NCI-H1417 (cell line): ENCODE measurements at places on chromosomes 3 and 15.

DNA sequence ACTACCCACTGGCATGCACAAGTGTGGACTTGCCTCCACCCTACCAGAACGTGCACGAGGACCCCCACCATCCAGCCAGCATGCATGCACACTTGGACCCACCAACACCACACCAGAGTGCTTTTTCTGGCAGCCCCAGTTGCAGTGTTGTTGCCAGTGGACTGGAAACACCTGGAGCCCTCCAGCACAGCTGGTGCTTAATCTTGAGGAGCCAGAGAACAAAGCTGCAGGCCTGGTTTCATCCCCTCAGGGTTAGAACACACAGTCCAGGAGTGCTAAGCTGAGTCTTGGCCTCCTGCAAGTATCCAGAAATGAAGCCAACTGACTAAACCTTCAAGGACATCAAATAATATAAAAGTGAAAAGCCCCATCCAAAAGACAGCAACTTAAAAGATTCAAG, 888.0 kb downstream of the NTRK3 start:
- DNase-seq, result no peak

- DNase-seq, result peak; percentile 70
Measured at GRCh38 chr15:101613130-101614000, 38.8 kb downstream of the TM2D3 start.

- DNase-seq, result no peak
Measured at GRCh38 chr15:32701863-32702262, 15.9 kb upstream of the GREM1 start.

GRCh38 chr3:44248152-44248551, 6.5 kb downstream of the TOPAZ1 start:
- DNase-seq, result no peak

- no peak for DNase-seq
Measured at GRCh38 chr3:42683875-42684598, 1.3 kb upstream of the KLHL40 start.

DNA sequence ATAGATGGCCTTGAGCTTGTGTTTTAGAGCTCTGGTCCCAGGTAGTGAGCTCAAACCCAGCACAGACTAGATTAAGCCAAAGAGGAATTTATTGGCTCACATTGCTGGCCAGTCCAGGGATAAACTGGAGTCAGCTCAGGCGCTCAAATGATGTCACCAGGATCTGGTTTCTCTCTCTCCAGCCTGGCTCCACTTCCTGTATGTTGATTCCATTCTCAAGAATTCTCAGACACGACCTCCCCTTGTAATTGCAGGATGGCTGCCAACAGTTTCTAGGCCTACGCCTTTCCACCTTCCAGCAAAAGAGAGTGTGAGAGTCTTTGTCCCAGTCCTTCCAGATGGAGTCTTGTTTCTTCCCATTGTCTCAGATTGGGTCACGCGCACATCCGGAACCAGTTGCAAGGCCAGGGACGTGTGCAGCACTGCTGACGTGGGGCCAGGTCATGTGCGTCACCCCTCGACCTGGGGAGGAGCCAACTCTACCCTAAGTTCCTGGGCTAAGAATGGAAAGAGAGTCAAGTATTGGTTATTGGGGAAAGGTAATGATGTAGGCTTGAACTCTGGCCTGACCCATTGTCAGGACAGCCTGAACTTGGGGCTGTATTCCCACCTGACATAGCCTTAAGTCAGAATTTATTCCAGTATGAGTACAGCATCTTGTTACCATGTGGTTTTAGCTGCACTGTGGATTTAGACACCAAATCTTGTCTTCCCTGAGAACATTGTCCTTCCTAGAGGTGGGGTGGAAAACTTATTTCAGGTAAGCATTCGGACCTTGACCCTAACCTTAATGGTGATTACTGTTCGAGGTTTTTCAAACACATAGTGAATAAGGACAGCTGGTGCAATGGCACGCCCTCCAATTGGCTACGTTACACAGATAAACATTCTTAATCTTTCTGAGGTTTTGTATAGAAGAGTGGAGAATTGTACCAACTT, 31.6 kb downstream of the CACNA1D start:
- DNase-seq, result no peak

- no peak for DNase-seq
Measured at GRCh38 chr3:25053360-25053759, 374.7 kb upstream of the RARB start.

DNA sequence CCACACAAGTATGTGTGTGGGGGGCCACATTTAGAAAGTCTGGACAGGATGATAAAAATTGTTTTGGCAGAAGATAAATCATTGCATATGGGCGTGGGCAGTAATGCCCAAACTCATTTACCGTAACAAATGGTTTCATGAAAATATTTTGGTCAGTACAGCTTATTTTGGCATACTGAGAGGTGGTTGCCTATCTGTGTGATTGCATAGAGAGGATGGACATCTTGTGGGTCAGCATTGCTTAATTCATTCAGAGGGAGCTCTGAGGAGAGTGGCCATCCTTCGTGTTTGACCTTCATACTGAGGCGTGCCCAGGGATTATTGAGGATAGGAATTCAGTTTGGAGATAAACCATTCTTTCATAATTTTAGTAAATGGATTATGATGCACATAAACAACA, 162.5 kb downstream of the GAP43 start:
- no peak for DNase-seq

GRCh38 chr3:46999516-47000197, 20.2 kb downstream of the NBEAL2 start:
- DNase-seq, result no peak

GRCh38 chr3:172282850-172283249, 165.4 kb downstream of the GHSR start:
- no peak for DNase-seq

DNA sequence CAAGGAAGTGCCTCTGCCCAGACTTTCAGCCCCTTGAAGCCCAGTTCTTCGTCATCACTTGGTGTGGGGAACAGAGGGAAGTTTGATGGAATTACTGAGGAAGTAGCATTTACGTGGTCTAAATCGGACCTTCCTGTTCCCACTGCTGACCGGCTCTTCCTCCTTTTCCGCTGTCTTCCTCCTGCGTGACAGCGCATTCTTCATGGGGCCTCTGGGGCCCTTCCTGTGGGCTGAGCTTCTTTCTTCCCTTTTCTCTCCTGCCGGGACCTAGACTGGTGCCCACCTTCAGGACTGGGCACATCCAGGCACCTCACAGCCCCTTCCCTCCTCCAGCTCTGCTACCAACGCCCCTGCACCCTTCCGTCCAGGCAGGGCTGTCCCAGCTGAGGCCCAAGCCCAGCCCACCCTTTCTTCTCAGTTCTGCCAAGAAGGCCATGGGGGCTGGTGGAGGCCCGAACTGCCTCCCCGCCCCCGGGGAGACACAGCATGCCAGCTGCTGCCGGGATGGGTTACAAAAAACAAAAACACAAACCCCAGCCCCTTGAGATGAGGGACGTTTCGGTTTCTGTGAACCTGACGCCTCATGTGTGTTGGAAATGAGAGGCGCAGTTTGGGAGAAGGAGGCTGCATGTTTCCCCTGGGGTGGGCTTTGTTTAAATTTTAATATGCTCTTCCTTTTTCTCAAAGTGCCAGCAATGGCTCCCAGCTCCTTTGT, 19.1 kb downstream of the ZNF710 start:
- no peak for DNase-seq

DNA sequence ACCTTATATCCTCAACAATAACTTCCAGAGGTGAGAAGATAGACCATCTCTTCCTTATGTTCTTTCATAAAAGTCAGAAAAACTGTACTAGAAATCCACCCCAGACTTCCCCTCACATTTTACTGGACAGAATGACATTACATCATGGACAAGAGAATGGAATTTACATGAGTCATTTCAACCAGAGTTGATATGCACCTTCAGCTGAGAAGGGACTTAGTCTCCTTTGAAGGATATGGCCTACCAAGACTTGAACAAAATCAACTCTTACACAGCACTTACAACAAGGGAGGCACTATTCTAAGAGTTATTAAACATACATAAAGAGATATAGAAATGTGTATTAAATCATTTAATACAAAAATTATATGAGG, 380.0 kb upstream of the DPH6 start:
- DNase-seq, result no peak

DNA sequence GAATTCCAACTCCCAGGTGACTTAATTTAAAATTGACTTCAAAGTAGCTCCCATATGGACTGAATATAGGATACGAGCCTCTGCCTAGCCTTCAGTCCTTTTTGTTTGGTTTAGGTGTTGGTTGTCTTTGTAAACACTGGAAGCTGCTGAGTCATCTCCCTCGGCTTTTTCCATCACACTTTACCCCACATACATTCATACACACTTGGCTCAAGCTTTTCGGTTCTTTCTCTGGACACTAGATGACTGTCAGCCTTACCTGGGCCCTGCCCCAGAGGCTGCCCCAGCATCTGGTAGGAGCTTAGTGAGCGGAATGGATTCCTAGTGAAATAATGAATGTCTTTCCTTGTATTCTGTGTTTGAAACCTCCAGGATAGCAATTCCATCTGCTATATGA, 201.5 kb upstream of the IL12A start:
- DNase-seq, result peak; percentile 54

DNA sequence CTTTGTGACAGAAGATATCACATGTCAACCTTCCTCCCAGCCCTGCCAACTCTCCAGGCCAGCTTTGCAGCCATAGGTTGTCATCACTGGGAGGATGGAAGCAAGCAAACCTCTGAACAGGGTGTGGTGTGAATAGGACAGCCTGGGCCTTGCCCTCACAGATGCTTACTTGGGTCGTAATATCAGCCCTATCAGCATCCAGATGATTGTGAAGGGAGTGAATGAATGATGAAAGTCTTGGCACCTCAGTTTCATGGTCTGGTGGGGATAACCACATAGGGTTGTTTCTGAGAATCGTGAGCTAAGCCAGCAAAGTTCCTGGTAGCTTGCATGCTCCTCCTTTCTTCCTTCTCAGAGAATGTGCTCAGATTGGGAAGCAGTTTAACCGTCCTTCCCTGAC, 55.1 kb upstream of the POLR2M start:
- DNase-seq, result no peak

DNA sequence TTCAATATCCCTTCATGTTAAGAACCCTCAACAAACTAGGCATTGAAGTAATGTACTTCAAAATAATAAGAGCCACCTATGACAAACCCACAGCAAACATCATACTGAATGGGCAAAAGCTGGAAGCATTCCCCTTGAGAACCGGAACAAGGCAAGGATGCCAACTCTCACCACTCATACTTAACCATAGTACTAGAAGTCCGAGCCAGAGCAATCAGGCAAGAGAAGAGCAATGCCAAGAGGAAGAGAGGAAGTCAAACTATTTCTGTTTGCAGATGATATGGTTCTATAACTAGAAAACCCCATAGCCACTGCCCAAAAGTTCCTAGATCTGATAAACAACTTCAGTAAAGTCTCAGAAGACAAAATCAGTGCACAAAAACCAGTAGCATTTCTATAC, 161.9 kb downstream of the UBE2E2 start:
- no peak for DNase-seq

DNA sequence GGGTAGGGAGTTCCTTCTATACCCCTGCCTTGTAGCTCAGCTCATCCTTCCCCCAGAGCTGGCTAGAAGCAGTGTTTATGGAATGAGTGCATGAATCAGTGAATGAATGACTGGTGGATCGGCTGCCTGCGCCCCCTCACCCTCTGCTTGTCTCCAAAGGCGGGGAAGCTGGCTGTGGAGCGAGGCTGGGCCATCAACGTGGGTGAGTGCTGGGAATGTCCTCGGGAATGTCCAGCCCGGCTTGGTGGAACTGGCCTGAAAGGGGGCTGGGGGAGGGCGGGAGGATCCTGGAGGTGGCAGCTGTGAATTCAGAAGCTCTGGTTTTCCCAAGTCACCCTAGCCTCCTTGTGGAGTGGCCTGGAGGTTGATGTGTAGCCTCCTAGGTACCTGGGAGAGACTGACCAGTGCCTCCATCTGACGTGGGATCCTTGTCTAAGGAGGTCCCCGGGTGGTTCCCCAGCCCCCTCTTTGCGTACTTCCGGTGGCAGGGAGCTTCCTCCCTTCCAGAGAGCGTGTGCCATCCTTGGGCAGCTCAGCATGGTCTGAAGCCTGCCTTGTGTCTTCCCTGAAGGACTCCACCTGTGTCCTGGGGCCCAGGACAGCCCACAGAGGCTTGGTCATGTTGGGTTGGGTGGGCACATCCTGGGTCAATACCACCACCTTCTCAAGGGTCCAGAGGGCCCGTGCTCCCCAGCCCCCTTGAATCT, 18.4 kb downstream of the HDAC11 start:
- DNase-seq, result no peak

DNA sequence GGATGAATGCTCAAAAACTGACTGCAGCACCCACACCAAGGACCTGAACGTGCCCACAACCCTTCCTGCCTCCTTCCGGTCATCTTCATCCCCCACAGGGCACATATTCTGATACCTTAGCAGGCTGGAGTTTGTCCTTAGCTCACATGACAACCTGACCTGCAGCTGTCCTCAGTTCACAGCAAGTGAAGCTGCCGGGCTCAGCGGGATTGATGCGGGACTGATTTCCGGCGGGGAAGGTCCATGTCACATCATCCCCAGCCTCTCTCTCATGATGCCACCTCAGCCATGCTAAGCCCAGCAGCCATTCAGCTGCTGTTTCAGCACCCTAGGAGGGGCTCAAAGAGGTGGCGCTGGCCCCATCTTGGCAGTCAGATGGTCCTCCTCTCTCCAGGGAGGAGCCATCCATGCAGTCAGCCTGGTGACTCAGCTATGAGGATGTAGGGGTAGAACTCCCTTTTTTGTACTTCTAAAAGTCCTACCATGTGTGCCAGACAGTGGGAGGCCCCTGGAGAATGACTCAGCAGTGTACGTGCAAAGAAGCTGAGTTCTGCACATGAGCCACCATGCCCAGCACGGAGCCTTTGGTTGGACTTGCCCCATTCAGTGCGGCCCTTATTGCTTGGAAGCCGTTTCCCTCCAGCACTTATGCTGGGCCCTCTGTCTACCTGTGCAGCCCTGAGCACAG, 9.5 kb downstream of the CA12 start:
- DNase-seq, result no peak

GRCh38 chr15:88741046-88741445, 62.2 kb upstream of the ACAN start:
- no peak for DNase-seq

- no peak for DNase-seq
Measured at GRCh38 chr3:127787071-127787490, 35.2 kb downstream of the MGLL start.

DNA sequence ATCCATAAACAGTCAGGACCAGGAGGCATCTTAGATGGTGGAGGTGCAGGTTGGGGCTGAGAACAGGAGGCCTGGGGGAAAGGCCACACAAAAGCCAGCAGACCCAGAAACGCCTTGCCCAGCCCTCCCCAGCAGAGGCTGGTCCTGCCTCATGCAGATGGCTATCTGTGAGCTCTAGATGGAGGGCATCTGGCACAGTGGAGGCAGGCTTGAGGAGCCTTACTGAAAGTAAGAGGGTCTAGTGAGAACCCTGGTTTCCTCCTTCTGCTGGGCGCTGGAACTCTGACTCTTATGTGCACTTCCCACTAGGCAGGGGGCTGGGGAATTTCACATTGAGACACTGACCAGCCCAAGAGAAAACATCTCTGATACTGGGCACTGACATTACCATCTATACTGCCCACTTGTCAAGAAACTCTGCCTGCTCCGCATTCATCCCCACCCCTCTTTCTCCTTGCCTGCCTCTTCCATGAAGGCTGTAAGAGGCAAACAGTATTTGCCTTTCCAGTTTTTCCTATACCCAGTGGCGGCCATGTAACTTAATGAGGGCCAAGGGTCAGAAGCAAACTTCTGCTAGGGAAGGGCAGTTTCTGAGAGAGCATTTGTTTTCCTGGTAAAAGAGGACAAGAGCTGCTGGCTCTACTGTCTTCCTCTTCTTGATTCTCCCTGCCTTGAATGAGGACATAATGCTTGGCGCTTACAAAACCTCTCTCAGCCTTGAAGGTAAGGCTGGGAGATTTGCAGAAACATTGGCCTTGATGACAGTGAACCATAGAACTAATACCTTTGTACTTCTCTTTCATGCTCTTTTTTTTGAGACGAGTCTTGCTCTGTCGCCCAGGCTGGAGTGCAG, 4.4 kb upstream of the SCN5A start:
- no peak for DNase-seq

- no peak for DNase-seq
Measured at GRCh38 chr15:95511671-95512070, 818.8 kb upstream of the NR2F2 start.
